ENCODE measurements at places on chromosomes 13 and 19.
A peak's percentile ranks its signal among the peaks of the same experiment; 100 is the strongest.

DNA sequence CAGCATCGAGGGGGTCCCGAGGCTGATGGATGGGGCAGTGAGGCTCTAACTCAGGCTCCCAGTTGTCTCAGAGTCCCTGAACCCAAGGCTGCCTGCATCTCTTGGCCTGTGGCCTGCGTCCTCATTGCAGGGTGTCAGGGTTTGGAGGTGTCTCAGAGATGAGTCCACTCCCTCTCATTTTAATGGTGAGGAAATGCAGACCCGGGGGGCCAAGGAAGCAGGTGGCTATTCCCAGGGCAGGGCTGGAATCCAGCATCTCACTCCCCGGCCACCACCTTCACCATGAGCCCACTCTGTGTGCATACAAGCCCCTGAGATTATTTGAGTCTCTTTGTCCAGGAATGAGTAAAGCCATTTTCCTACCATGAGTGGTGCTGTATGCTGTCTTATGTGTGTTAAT is 21.4 kb downstream of the TEX29 start:
- DNase-seq = no peak

DNA sequence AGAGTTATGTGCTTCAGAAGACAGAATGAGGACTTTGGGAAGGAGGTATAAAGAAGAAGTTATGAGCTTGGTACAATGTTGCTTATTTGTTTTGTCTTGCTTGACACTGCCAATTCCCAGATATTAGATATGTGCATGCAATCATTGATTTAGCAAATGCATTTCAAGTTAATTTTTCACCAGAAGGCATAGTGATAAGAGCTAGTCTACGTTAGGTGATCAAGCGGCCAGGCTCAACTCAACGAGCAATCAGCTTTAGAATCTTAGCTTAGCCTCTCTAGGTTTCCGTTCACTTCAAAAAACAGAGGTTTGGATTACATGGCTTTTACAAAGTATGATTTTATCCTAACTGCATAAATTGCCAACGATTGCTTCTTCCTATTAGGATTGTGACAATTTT is 81.6 kb upstream of the POSTN start:
- DNase-seq = no peak

DNA sequence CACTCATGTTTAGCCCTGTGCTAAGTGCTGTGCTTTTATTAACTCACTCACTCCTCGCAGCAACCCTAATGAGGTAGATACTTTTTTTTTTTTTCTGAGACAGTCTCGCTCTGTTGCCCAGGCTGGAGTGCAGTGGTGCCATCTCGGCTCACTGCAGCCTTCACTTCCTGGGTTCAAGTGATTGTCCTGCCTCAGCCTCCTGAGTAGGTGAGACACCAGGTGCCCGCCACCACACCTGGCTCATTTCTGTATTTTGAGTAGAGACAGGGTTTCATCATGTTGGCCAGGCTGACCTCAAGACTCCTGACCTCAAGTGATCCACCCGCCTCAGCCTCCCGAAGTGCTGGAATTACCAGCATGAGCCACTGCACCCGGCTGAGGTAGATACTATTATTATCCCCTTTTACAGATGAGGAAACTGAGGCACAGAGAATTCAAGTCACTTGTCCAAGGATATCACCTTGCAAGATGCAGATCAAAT is 2.5 kb downstream of the ITPKC start:
- no peak for DNase-seq

GRCh38 chr13:39941911-39942551 is 286.6 kb downstream of the COG6 start:
- DNase-seq = no peak

- no peak for DNase-seq
These were observed 7.9 kb downstream of the FOSB start for GRCh38 chr19:45475537-45476291.

GRCh38 chr13:106630162-106630561 is 62.2 kb upstream of the ARGLU1 start:
- DNase-seq = no peak

GRCh38 chr19:46574533-46574932 is 26.6 kb upstream of the CALM3 start:
- no peak for DNase-seq

DNA sequence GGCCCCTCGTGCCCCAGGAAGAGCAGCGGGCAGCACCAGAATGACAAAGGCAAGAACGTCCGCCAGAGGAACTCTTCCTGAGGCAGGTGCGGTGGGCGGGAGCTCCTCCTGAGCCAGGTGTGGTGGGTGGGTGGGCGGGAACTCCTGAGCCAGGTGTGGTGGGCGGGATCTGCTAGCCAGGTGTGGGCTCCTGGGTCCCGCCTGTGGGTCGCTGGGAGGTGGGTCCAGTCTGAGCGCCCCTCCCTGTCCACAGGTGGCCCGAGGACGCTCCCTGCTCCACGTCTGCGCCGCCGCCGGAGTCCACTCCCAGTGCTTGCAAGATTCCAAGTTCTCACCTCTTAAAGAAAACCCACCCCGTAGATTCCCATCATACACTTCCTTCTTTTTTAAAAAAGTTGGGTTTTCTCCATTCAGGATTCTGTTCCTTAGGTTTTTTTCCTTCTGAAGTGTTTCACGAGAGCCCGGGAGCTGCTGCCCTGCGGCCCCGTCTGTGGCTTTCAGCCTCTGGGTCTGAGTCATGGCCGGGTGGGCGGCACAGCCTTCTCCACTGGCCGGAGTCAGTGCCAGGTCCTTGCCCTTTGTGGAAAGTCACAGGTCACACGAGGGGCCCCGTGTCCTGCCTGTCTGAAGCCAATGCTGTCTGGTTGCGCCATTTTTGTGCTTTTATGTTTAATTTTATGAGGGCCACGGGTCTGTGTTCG is 7.0 kb upstream of the HCN2 start:
- DNase-seq = no peak

DNA sequence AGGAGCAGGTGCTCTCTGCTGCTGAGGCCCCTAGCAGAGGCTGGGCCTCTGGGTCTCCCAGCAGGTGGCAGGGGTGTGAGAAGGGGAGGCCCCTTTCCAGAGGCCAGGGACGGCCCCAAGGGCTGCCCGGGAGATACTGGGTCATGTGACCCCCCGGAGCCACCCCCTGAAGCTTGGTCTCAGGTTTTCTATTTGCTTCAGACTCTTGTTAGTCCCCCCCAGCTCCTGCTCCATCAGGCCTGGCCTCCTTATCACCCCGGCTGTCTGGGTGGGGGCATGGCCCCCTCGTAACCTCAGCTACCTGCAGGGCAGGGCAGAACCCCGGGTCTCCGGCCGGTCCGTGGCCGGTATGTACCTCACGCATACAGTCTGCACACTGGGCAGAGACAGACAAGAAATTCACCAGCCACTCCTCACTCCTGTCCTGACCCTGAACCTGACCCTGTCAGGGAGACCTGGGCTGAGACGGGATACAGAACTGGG is 13.2 kb upstream of the TCF3 start:
- no peak for DNase-seq

GRCh38 chr13:93736081-93736480 is 509.5 kb downstream of the GPC6 start:
- no peak for DNase-seq

GRCh38 chr13:54852831-54853230 is 1824.2 kb downstream of the OLFM4 start:
- DNase-seq = no peak

DNA sequence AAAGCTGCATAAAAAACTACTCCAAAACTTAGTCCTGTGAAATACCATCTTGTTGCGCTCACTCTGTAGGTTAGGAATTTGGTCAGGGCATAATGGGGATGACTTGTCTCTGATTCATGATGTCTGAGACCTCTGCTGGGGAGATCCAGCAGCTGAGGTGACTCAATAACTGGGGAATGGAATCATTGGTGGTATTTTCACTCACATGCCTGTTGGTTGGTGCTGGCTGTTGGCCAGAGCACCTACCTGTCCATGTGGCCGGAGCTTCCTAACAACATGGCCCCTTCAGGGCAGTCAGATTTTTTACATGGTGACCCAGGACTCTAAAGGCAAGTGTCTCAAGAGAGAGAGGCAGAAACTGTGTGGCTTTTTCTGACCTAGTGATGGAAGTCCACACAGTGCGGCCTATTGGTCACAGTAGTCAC is 7.4 kb upstream of the ESD start:
- no peak for DNase-seq

- DNase-seq = no peak
These were observed 44.7 kb downstream of the KLF2 start for GRCh38 chr19:16369306-16369663.

DNA sequence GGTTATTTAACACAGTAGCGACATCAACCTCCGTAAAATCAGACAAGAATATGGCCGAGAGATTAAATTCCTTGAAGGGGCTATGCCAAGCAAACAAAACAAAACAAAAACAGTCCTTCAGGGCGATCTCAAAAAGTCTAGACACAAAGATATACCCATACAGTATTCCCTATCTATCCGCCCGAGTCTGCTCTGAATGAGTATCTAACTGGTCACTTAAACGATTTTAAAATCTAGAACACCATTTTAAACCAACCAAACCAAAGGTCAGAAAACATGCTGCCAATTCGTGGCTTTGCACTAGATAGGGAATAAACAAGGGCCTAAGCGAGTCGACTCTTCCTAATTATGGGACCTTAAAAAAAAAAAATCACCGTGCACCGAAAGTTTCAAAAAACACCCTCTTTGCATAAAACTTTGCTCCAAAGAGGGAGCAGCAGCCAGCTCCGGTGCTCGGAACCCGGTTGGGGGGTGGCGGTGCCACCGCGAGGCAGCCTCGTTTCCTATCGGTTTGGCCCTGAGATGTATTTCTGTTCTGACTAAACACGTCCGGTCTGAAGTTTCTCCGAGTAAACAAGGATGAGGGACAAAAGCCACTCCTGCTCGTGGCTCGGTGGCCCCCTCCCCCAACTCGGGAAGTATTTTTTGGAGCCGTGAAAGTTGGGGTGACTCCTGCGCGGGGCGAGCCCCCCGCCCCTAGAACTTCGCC is 1.8 kb downstream of the HMGB1 start:
- DNase-seq = peak; percentile 23

DNA sequence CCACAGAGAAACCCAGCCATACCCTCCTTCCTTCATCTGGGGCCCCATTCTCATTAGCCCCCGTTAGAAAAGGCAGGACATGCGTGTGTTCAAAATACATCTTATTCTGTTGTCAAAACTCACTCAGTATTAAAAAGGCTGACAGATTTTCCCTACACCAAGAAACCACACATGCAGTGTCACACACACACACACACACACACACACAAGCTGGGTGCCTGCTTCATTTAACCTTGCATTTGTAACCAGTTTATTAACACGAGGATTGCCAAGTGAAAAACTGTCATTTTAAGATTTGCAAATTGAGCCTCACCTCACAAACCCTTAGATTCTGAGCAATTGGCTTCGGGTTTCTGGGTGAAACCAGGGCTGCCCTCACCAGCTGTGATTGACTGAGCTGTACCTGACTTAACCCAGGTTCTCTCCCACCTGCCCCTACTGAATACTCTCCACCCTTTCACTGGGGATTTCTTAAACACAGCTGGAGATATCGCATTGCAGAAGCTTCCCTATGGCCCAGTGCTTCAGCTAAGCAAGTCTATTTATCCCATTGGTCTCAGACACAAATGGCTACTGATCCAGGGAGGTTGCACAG is 172.7 kb upstream of the ZNF507 start:
- no peak for DNase-seq

DNA sequence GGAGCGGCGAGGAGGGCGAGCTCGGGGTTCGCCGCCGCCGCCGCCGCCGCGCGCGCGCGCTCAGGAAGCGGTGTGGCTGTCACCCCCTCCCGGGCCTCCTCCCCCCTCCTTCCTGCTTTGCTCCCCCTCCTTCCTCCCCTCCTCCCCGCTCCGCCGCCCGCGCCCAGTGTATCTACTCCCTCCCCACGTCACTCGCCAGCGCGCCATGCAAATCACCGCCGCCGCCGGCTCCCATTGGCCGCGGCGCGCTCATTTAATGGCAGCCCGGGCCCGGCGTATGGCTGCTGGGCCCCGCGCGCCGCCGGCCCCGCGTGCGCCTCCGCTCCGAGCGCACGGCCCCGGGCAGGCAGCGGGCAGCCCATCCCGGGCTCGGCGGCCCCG is 335 bp upstream of the SOX1 start:
- DNase-seq = peak; percentile 96

GRCh38 chr13:46520166-46520565 is 32.8 kb upstream of the LRCH1 start:
- no peak for DNase-seq

GRCh38 chr13:50222569-50223332 is 207.5 kb downstream of the KCNRG start:
- DNase-seq = peak; percentile 14

Measured in DMS153 (cell line).